ENCODE measurements at places on chromosomes 3 and 15. TPM values are rescaled to one million over a fixed set of nuclear protein-coding genes. Genes with fewer than 3 reads are reported as not detected.

Gene BFSP2
- not detected for total RNA-seq

Gene SNAPC5
- 17.0 TPM for total RNA-seq

Gene PSMA4
- 283 TPM for total RNA-seq

Gene SOX14
- total RNA-seq = not detected

Gene CACNA2D3
- under 0.01 TPM for total RNA-seq

Gene PCSK6
- not detected for total RNA-seq

Gene ZNF620
- 0.18 TPM for total RNA-seq

Gene PTX3
- total RNA-seq = 865 TPM

Gene MBD4
- total RNA-seq = 16.1 TPM

Gene GOLGA8M
- total RNA-seq = not detected

Gene SERINC4
- not detected for total RNA-seq

Gene SLC28A1
- total RNA-seq = not detected

Gene ANKUB1
- total RNA-seq = not detected

Gene APH1B
- total RNA-seq = 17.0 TPM

Gene CNTN3
- total RNA-seq = 0.58 TPM

Gene REC114
- not detected for total RNA-seq

Gene ADCY5
- not detected for total RNA-seq

Gene CCR9
- not detected for total RNA-seq

Gene C3orf22
- not detected for total RNA-seq

Gene ADAMTS17
- 1.1 TPM for total RNA-seq

Gene SPRED1
- 28.4 TPM for total RNA-seq

Gene KLF15
- total RNA-seq = 4.6 TPM

Gene DPH6
- total RNA-seq = 8.4 TPM

Gene SAMD7
- total RNA-seq = not detected

Gene TUSC7
- total RNA-seq = not detected

Gene HES1
- total RNA-seq = 0.18 TPM

Gene CCR2
- not detected for total RNA-seq

Gene PLA2G4B
- 1.4 TPM for total RNA-seq

Gene CPB1
- not detected for total RNA-seq

Gene MELTF
- total RNA-seq = 3.7 TPM

Gene TM6SF1
- 3.4 TPM for total RNA-seq

Gene SCG5
- 10.7 TPM for total RNA-seq

Gene OCA2
- total RNA-seq = not detected

Gene ILDR1
- not detected for total RNA-seq

Gene KLHL40
- total RNA-seq = not detected

Gene GHSR
- not detected for total RNA-seq

Gene CCNB2
- 96.0 TPM for total RNA-seq

Gene ZWILCH
- total RNA-seq = 26.5 TPM

Gene HRG
- total RNA-seq = not detected

Gene KIF9
- 34.9 TPM for total RNA-seq

Gene HIGD2B
- not detected for total RNA-seq

Gene P2RY1
- 0.18 TPM for total RNA-seq

Gene CASR
- total RNA-seq = not detected

Gene ATP6V1A
- 54.2 TPM for total RNA-seq

Gene SNUPN
- total RNA-seq = 23.9 TPM

All from myometrial cell (primary cell).